Activated CD4-positive, CD25-positive, alpha-beta regulatory T cell (primary cell): ENCODE measurements at places on chromosomes 13 and 19.

- DNase-seq = no peak
These were observed 20.1 kb downstream of the SGTA start for GRCh38 chr19:2762783-2763496.

GRCh38 chr13:92804926-92805325 is 421.7 kb upstream of the GPC6 start:
- DNase-seq = no peak

DNA sequence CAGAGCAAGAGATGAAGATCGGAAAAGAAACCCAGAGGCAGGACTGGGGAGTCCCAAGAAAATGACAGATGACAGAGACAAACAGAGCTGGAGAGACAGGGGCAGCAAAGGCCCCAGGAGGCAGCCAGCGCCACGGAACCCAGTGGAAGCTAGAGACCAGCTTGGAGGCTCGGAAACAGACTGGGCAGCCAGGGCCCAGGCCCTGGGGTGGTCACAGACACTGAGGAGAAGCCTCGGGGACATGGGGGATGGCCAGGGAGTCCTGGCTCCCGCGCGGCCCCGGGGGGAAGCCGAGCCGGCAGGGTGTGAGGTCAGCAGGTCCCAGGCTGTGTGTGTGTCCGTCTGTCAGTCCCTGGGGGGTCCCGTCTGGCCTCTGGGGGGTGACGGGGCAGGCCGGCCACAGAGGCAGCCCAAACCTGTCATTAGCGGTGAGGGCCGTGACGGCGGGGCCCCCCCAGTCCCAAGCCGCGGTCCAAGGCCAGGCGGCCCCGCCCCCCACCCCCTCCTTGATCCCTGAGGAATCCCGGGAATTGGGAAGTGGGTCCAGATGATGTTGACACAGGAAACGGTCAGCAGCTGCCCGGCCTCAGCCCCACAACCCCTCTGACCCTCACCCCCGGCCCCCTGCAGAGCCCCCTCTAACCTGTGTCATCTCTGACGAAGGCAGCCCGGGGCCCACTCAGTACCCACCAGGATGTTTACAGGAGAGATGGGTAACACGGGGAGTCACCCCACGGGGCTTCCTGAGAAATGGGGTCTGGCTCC is 2.5 kb upstream of the TMEM190 start:
- DNase-seq = no peak

GRCh38 chr13:90690458-90691080 is 656.9 kb upstream of the MIR17HG start:
- no peak for DNase-seq

GRCh38 chr19:55269299-55269698 is 10.5 kb upstream of the PPP6R1 start:
- no peak for DNase-seq

DNA sequence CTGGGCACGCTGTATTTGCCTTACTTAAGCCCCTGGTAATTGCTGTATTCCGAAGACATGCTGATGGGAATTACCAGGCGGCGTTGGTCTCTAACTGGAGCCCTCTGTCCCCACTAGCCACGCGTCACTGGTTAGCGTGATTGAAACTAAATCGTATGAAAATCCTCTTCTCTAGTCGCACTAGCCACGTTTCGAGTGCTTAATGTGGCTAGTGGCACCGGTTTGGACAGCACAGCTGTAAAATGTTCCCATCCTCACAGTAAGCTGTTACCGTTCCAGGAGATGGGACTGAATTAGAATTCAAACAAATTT is 676 bp downstream of the BRCA2 start:
- no peak for DNase-seq

GRCh38 chr19:57212109-57212508 is 18.7 kb upstream of the AURKC start:
- DNase-seq = no peak

DNA sequence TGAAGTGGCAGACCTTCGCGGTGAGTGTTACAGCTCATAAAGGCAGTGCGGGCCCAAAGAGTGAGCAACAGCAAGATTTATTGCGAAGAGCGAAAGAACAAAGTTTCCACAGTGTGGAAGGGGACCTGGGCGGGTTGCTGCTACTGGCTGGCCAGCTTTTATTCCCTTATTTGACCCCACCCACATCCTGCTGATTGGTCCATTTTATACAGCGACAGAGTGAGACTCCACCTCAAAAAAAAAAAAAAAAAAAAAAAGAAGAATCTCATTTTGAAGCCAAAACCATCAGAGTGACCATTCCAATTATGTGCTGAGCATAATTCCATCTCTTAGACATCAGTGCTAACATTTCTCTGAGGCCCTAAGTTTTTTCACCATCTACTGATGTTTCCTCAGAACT is 1.9 kb upstream of the ZNF552 start:
- DNase-seq = no peak

GRCh38 chr13:41311406-41312175 is 524 bp downstream of the NAA16 start:
- DNase-seq = peak; percentile 30

- no peak for DNase-seq
These were observed 166.4 kb downstream of the TEX29 start for GRCh38 chr13:111486801-111487200.

DNA sequence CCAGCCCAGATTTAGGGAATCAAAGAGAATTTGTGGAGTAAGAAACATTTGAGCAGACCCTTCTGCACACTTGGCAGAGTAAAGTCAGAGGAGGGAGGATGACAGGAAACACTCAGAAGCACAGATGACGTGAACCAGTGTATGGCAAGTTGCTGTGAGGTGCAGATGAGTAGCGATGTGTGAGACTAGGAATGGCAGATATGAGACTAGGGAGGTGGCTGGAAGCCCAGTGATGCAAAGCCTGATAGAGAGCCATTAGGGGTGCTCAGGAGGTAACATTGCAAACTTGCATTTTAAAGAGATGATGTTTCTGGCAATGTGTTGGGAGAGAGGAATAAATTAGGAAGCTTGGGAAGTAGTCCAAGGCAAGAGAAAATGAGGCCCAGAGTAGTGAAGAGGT is 44.0 kb downstream of the PCDH17 start:
- no peak for DNase-seq

GRCh38 chr13:114008964-114009589 is 35.2 kb upstream of the C13orf46 start:
- DNase-seq = no peak

DNA sequence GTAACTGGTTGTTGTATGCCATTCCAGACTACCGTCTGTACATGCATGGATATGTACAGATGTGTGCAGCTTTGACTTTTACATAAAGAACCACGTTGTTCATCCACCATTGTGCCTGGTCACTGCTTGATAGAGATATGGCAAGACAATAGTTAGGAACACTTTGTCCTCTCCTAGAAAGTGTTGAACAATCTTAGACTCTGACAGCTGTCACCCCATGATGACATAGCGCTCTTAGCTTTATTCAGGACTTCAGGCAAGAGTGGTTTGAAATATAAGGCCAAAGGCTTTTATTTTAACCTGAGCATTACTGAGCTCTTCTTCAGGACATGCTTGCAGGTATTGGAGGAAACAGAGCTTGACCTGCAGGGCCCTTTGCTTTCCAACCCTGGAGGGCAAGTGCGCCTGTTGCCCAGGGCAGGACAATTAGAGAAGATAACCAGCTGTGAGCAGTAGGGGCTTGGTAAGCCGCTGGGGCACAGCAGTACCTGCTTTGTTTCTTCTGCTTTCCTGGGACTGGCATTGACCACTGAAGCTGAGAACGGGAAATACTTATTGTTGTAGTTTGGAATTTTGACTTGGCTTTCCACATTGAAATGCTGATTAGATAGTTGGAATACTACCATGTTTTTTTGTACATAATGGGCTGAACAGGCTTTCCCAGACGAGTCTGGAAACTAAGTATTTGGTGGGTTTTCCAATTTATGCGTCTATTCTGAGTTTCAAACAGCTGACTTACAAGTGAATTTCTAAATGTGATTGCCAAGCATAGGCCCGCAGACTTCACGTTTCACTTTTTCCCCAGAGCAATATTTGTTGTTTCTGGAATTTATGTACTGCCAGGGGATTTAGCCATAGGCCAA is 51.1 kb downstream of the GARRE1 start:
- no peak for DNase-seq

GRCh38 chr13:51370116-51370515 is 30.6 kb downstream of the SERPINE3 start:
- no peak for DNase-seq

DNA sequence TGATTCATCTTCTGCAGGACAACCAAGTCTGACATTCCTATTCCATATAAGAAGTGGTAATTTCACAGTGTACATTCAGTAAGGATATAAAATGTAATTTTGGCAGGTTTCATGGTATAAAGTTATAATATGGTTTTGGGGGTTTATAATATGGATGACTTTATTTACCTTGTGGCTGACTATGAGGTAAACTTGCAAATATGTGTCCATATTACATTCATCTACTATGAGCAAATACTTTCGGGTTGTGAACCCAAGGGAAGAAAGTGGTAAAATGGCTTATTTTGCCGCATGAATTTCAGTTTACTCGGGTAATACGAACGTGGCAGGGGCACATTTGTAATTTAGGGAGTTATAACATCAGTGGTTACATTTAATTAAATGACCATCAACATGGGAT is 86.7 kb upstream of the TNFSF11 start:
- no peak for DNase-seq
